Hematopoietic multipotent progenitor cell treated with erythropoietin and hydrocortisone succinate and interleukin-3 and kit ligand, for 17 days (in vitro differentiated cells): ENCODE measurements at places on chromosomes 4 and X.

GRCh38 chr4:7434766-7435150 is at the start of gene PSAPL1:
Gene PSAPL1, minus strand, starts transcription at chr4:7434930. Its CDS starts 51 bp downstream, at chr4:7434879.
- no peak for DNase-seq

- DNase-seq: no peak
These were observed 927.5 kb upstream of the INTU start for GRCh38 chr4:126705266-126705665.

GRCh38 chrX:70720721-70721120 is 187.8 kb downstream of the TEX11 start:
- DNase-seq: no peak

GRCh38 chr4:140943486-140944198 is 187.5 kb upstream of the TBC1D9 start:
- DNase-seq: no peak

DNA sequence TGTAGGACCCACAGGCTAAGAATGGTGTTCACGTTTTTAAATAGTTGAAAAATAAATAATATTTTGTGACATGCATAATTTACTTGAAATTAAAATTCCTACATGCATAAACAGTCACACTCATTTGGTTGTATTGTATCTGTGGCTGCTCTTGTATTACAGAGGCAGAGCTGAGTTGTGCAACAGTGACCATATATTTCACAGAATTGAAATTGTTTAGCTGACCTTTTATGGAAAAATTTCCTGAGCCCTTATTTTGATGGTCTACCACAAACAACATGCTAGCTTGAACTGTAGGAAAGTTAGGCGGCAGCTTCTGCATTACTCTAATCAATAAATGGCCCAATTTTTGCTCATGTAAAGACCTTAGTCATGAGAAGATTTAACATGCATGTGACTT is 633.4 kb upstream of the AADAT start:
- no peak for DNase-seq

DNA sequence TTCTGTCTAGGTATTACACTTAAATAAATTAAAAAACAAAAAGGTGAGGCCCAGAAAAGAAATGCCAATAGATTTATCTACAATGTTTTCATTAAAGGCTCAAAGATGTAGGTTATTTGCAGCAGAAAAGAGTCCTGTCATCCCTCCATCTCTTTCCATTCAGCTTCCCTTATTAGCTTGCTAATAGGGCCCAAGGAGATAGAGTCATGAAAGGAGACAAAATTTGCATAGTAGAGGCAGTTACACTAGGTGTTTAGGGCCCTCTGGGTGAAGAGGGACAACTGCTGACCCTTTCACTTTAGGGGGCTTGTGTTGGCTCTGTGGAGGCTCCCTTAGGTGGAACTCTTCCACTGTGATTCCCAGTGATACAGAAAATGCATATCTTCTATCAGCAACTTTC is 58.4 kb upstream of the TACR3 start:
- DNase-seq: no peak

GRCh38 chr4:24662542-24662941 is 78.2 kb upstream of the DHX15 start:
- no peak for DNase-seq

- no peak for DNase-seq
These were observed 44.6 kb upstream of the HGFAC start for GRCh38 chr4:3397128-3397527.

DNA sequence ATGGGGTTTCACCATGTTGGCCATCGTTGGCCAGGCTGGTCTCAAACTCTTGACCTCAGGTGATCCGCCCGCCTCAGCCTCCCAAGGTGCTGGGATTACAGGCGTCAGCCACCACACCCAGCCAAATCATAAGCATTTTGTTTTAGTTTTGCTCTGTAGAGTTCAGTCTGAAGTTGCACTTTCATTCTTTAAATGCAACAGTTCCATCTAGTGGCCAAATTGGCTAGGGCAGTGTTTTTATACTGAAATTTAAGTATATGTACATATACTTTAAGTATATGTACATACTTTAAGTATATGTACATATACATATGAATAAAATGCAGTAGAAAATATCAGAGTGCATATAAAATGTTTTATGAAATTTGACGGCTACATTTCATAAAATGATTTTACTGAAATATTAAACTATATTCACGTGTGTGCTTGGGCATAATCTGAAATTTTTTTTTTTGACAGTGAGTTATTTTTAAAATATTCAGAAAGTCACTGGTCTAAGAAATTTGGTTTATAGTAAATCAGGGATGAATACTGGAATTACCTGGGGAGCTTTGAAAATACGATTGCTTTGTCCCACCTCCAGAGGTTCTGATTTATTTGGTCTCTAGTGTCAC is 145.5 kb downstream of the NWD2 start:
- no peak for DNase-seq

DNA sequence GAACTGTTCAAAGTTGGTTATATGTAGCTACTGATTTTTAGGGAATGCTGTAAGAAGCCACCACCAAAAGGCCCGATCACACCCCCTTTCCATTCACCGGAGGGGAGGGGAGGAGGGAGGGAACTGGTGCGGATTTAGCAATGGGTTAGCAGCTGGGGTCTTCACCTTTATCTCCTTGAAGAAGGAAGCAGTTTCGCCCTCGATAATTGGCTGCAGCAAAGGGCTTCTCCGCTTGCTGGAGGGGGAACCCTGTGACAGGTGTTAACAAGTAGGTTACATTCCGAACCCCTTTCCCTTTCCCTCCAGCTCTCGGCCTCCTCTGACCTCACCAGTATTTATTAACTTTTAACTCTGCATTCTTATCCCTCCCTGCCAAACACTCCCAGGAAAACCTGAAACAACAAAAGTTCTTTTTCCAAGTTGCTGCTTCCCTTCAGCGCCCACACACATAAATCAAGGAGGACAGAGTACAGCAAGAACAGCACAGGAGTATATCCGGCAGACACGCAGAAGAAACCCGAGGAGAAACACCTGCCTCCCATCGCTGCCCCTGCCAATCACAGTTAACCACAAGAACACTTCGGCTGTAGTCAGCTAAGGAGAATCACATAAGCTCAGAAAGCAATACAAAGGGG is 39.8 kb upstream of the NAP1L5 start:
- no peak for DNase-seq
